ENCODE measurements at places on chromosomes 1 and 21.

DNA sequence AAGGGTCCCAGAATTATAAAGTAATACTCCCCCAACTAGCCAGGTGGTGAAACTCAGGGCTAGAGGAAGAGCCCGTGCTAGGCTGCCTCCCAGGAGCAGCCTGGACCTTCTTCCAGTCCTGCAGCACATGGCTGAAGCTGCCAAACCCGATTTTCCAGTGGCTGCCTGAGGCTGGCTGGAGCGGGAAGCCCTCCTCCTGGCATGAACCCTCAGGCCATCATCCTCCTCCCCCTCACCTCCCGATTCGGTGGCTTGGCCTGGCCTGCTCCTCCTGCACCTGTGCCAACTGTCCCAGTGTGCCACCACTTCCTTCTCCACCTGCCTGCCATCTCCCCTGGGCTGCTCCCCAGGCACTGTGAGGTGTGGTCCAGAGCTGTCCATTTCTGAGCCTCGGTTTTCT lies 3.0 kb upstream of the TSPAN1 start:
- DNase-seq, result no peak

DNA sequence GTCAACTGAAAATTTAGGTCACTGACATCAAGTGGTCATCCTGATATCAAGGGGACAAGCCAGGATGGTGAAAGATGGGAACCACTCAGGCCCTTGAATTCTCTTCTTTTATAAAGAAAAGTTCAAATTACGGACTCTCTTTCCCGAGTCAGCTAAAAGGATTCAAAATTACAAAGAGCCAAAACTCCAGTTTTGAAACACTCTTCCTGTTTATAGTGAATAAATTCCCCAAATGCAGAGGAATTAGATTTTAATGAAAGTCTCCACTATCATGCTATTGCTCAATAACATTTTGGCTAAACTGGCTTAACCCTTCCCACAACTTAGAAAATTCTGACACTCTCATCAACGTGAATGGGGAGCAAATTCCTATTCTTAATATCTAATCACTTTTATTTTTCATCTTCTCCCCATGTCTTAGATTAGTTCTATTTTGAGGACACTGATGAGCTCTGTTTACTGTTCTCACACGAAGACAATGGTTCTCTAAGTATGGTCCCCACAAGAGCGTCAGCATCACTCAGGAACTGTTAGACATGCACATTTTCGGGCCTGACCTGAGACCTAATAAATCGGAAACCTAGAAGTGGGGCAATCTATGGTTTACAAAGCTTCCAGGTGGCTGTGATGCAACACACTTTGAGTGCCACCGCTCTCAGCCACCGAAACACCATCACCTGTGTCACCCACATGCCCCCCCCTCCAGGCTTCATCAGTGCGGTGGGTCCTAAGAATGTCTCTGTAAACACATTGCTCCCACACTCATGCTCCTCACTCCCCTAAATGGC lies 64.4 kb upstream of the TIAM1 start:
- DNase-seq, result no peak

DNA sequence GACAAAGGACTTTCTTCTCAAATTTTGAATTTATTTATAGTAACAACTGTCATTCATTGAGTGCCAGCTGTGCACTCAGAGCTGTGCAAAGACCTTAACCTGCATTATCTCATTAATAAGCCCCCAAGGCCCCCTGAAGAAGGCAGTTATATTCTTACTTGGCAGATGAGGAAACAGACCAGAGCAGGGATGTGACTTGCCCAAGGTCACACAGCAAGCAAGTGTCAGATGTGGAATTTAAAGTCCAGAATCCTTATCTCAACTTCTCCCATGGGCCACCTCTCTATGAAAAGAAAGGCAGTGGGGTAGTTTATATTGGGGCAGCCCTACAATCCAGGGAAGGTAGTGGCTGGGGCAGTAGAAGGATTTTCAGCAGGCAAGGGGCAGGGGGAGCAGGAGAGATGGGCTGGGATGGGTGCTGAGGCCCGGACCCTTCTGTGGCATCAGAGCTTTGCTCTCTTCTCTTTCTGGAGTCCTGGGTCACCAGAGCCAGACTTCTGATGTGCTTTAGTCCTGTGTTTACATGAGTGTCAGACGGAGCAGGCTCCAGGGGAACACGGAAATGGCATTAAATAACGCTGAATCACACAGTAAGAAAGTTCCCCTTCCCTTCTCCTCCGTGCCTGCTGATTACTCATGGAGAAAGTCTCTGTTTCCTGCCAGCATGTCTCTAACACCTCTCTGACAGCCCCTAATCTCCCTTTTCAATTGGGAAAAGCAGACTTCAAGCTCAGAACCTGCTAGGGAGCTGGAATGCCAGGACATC lies 39.5 kb downstream of the EPHB2 start:
- DNase-seq, result peak; percentile 86

GRCh38 chr1:32702599-32703478 lies at the start of gene SYNC:
SYNC (minus strand) TSS chr1:32702770; CDS start chr1:32702660, 110 bp downstream.
- DNase-seq, result peak; percentile 34

GRCh38 chr1:224525411-224526040 lies 90.6 kb upstream of the CNIH3 start:
- no peak for DNase-seq
